ENCODE measurements at places on chromosomes 6 and 20.

- DNase-seq = no peak
Measured at GRCh38 chr20:40017765-40018164, 671.3 kb downstream of the MAFB start.

DNA sequence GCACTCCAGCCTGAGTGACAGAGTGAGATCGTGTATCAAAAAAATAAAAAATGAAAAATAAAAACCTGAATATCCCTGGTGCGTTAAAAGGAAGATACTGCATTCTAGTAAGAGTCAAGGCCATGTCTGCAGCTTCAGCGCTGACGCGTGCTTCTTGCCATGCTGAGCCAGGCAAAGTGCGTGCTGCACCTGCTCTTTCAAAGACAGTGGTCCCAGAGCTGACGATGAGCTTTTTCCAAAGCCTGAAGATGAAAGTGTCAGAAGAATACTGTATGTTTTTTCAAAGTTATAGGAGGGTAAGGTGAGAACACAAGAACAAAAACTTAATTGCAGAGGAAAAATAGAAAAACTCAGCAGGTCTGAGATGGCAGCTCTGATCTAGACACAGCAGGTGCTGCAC is 115.1 kb downstream of the RNASET2 start:
- no peak for DNase-seq

GRCh38 chr20:48096957-48097890 is 311.9 kb upstream of the SULF2 start:
- no peak for DNase-seq

GRCh38 chr6:166153966-166154365 is 13.7 kb downstream of the TBXT start:
- no peak for DNase-seq

- no peak for DNase-seq
Measured at GRCh38 chr6:148635070-148635743, 111.6 kb upstream of the UST start.

DNA sequence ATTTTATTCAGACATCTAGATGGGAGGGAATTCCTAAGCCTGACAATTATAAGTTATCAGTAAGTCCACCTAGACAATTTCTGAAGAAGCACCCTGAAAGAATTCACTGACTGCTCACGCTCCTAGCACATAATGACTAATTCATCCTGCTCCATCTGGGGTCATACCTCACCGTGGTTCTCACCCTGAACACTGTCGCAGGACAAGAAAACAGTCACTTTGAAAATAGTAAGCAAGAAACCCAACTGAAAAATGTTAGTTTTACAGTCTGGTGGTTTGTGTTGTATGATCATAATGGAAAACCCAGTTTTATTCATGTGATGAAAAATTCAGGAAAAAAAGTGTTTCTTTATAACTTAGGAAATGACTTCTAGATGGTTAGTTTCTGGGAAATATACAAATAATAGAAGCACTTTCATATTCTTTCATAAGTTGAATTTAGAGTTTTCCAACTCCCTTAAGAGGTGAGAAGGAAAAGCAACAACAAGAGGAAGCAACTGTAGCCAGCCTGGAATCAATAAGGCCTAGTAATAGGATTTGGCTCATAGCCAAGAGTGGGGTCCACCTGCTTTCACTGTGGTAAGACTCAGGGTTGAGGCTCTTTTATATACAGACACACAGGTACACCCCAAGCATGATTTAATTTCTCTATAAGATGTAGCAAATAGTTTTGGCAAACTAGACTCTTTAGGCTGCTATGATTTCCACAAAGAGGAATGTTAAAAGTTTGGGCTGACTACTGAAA is 94.1 kb downstream of the HIVEP2 start:
- peak; percentile 58 for DNase-seq

- DNase-seq = peak; percentile 20
Measured at GRCh38 chr6:135180542-135181332, at the start of gene MYB. TSS of gene MYB (plus strand) at chr6:135181308. CDS start at chr6:135181514, 206 bp downstream.

GRCh38 chr6:80640176-80640575 is 533.7 kb downstream of the BCKDHB start:
- DNase-seq = no peak

DNA sequence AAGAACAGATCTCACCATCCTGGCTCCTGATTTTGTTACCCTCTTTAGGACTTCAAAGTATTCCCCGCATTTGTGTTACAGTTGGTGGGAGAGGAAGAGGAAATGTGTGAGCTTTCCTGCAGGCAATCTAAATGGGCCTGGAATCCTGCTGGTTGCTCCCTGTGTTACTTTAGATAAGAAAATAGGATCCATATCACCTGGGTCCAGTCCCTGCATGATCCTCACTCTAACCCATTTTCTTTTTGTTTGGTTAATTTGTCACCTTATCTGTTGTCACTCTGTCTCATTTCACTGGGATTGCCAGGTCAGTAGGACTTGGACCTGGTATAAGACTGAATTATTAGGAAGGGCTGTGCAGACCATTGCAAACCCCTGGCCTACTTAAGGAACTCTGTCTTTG is 175.9 kb upstream of the GJE1 start:
- no peak for DNase-seq

GRCh38 chr6:83921315-83921714 is 61.8 kb downstream of the CYB5R4 start:
- no peak for DNase-seq

DNA sequence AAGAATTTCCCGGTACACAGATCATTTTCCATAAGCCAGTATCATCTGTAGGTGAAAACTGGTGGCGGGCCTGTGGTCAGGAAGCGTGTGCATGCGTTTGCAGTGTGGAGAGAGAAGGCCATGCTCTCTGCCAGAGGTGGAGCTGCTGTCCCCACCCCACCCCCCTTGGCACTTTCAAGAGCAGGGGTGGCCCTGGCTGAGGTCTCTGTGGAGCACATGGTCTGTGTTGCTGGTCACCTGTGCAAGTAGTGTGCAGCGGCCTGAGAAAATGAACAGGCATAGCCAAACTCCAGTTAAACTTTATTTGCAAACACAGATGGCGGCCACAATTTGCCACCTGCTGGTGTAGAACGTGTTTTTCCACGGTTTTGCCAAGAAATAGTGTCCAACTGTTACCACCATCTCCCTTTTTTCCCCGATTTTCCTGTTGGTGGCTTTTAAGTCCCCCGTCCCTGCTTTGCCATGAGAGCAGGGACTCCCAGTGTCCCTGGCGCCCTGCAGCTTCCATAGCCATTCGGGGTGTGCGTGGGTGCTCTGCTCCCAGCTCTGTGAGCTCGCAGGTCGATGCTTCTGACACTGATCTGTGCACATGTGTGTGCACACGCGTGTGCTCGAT is 2.5 kb downstream of the ADRM1 start:
- DNase-seq = no peak

DNA sequence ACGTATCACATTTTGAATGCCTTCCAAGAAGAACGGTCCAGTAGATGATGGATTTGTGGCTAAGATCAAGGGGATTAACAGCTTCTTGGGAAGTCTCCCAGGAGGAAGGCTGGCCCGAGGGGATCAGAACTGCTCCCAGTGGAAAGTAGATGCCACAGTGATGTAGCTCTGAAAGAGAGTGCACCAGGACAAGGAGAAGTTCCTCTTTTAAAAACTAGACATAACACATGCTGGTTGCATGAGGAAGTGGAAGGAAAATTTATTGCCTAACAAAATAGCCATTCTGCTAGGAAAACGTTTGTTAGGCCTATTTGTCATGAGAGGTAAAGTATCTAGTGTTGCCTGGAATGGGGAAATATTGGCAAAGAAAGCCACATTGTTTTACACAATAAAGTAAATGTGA is 87.8 kb downstream of the CDH26 start:
- peak; percentile 58 for DNase-seq

GRCh38 chr20:889932-890463 is 26.1 kb downstream of the ANGPT4 start:
- DNase-seq = no peak

DNA sequence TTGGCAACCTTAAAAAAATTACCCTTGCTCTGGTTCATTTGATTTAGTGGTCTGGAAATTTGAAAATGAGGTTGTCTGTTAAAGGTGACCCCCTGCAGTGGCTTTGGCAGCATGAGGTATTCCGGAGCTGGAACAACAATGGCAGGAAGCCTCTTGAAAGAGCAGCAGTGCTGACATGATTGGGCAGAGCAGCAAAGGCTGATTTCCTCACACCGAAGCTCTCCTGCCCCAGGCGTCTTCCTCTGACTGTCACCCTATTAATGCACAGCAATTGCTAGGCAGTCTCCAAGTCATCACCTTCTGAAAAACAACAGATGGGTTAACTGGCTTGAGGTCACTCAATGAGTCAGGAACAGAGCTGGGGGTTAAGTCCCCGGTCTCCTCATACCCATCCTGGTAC is 241.8 kb upstream of the MMS22L start:
- no peak for DNase-seq
